ENCODE measurements at places on chromosomes 6 and 20.

- DNase-seq: peak; percentile 34
Observed at GRCh38 chr20:23937303-23938117, 51.1 kb downstream of the GGTLC1 start.

DNA sequence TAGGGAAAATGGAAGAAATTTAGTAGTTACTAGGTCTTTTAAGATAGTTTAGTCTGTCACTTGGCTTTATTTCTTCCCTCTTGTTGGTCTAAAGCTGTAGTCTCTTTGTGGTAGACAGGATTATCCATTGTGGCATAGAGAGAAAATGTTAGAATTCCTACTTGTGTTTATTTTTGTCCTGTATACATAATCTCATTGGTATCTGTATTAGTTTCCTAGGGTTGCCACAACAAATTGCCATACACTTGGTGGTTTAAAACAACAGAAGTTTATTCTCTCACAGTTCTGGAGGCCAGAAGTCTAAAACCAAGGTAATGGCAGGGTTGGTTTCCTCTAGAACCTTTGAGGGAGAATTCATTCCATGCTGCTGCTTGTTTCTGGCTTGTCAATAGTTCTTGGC, 119.4 kb downstream of the ZFAND3 start:
- DNase-seq: no peak

GRCh38 chr6:11414176-11414963, 123.2 kb upstream of the TMEM170B start:
- no peak for DNase-seq

DNA sequence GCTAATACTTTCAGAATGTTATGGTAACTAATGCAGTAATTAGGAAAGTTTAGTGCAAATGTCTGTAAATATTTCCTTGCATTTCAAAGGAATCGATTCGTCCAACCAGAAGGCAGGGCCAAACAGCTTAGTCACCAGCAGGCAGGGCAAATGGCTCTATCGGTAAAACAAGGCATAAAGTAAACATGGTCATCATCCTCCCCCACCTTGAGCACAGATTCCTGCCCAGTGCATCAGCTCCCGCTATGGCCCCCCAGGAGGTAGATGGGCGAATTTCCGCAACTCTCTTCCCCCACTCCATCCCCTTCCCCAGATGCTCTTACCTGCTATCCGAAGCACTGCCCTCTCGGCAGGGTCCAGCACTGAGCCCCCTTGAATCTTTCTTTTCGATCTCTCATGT, 103.8 kb upstream of the BEND6 start:
- DNase-seq: no peak

- DNase-seq: no peak
Observed at GRCh38 chr6:82766476-82766875, 299.2 kb downstream of the UBE3D start.

DNA sequence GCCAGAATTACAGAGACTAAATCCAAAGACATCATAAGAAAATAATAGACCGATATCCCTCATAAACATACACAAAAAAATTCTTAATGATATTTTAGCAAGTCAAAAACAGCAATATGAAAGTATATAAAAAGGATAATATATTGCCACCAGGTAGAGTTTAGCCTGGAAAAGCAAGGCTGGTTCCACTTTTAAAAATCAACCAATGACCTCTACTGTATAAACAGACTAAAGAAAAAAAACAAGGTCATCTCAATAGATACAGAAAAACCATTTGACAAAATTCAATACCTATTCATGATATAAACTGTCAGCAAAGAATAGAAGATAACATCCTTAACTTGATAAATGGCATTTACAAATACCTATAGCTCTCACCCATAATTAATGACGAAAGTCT, 9.7 kb downstream of the SERINC1 start:
- no peak for DNase-seq

DNA sequence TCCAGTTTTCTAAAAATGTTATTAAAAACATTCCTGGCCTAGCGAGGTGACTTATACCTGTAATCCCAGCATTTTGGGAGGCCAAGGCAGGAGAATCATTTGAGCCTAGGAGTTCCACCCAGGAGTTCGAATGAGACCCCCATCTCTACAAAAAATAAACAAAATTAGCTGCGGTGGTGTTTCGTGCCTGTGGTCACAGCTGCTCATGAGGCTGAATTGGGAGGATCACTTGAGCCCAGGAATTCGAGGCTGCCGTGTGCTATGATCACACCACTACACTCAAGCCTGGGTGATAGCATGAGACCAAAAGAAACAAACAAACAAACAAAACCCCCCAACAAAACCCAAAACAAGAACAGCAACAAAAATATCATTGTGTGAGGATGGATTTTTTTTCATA, 19.8 kb upstream of the POLR1H start:
- no peak for DNase-seq

- DNase-seq: no peak
Observed at GRCh38 chr20:17445543-17445942, 85.6 kb downstream of the BFSP1 start.

- no peak for DNase-seq
Observed at GRCh38 chr6:149563203-149563927, 2.8 kb upstream of the GINM1 start.

DNA sequence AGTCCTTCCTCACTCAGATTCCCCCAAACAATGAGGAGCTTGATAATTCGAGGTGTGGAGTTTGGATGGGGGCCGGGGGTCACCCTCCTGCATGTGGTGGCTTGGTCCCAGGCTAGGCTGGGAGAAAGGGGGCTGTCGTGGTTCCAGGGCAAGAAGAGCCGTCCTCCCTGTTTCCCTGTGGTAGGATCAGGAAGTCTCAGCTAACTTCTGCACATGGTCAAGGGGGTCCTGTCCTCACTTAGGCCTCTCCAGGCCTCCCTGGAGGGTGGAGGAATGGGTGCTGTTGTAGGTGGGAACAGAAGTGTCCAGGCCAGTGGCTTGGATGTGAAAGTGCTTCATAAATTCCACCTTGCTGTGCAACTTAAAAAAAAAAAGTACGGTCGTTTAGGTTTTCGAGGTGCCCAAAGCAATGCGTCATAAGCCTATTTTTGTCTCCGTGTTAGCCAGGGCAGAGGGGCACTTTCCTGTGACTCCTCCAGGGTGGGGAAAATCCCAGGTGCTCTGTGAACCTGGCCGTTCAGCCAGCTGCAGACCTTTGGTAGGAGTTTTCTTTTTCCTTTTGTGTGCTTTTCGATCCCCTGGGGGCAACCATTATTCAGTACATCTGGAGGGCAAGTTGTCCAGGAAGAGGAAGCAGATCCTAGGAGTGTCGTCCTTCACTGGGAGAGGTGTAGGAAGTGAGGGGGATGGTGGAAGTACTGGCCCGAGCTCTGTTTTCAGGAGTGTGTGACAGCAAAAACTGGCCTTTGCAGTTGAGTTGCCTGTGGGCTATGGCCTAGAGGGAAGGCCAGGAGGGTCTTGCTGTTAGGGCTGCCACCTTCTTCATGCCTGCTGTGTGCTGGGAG, 9.6 kb downstream of the IGF2R start:
- no peak for DNase-seq

- DNase-seq: no peak
Observed at GRCh38 chr20:59948828-59949720, 8.9 kb downstream of the FAM217B start.

GRCh38 chr6:9172096-9172495, 736.8 kb upstream of the SLC35B3 start:
- DNase-seq: no peak

- no peak for DNase-seq
Observed at GRCh38 chr20:64108731-64109681, 1.6 kb upstream of the NPBWR2 start.

- DNase-seq: no peak
Observed at GRCh38 chr6:132096996-132097395, 145.8 kb upstream of the CCN2 start.

GRCh38 chr6:29685718-29686326, 4.9 kb upstream of the ZFP57 start:
- no peak for DNase-seq

DNA sequence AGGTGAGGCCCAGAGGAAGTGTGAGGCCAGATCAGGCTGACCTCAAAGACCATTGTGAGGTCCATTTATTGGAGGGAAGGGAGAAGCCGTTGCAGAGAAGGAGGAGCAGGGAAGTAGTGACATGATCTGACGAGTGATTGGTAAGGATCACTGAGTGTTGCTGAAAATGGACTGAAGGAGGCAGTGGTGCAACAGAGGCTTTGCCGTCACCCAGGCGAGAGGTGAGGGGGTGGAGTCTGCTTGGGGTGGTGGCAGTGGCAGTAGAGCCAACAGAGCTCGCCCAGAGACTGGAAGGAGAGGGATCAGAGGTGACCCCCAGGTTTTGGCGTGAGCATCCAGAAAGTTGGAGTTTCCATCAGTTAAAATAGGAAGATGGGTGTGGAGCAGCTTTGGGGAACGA, 67.9 kb upstream of the CLDN20 start:
- DNase-seq: no peak

DNA sequence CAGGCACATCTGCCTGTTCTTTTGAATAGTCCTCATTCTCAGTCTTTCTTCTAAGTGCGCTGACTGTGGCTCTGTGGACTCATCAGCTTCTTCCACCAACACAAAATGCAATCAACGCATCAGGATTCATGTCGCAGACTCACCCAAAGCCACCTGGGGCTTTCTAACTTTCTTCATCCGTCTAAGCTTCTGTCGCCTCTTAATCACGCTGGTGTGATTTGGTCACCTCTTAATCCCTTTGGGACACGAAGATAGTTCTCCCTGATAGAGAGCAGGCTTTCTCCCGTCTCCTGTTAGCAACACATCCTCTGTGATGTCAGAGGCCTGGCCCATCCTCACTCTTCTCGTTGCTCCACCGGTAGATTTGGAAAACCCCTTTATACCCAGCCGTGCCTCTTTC, 78.0 kb upstream of the FOXQ1 start:
- DNase-seq: no peak

GRCh38 chr6:102928109-102928508, 1534.6 kb downstream of the GRIK2 start:
- no peak for DNase-seq

- DNase-seq: no peak
Observed at GRCh38 chr20:26315054-26315453, 618.4 kb upstream of the ZNF337 start.

DNA sequence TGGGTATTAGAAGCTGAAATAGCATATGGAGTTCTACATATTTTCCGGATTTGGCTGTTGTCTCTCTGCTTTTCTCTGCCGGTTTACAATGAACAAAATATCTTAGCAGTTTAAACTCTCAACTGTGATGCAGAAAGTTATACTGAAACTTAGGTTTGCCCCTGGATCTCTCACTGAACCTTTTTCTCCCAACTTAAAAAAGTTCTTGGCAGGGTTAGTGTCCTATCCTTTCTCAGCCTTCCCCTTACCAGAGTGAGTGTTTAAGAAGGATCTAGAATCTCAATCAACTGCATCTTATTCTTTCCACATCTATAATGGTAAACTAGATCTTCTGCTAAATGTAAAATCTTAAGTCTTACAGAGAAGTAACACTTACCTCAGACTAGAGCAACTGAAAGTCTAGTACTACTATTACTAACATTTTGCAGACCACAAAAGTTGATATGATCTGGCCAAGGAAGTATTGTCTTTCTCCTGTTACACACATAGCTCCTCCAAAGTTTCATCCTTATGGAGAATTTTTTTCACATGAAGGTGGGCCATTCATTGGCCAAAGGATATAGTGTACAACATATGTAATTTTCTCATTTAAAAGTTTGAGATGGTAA, 392.3 kb upstream of the RUNX2 start:
- no peak for DNase-seq

DNA sequence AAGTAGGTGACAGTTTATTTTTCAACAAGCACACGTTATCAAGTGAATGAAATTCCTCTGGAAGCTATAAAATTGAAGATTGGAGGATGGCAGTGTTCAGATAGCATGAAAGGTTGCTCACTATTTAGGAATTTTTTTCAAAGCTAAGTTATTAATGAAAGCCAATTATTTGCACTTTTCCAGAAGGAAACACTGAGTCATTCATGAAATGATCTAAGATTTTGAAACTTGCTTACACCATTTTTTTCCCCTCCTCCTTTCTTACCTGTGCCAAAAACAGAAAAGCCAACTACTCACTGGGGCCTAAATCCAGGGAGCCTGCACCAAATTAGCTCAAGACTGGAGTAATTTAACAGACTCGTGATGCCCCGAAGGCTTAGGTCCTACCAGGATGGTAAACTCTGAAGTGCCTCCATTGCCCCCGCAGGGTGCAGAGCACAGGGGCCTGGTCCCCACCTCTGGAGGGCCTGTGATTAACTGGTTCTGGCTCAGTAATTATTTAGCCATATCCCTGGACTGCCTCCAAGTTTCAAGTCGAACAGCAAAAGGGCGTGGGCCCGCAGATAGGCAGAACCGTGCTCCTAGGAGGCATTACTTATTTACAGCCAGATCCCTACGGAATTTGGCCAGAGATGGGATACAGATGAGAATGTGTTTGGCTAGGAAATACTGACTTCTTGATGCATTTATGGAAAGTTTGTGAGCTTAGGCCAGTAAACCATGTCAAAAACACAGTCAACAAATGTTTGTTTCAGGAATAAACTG, 28.0 kb upstream of the ZNF217 start:
- DNase-seq: no peak

GRCh38 chr20:20037960-20038359, 14.3 kb downstream of the CRNKL1 start:
- no peak for DNase-seq

- no peak for DNase-seq
Observed at GRCh38 chr6:43757966-43758616, 11.9 kb upstream of the VEGFA start.

GRCh38 chr6:9292975-9293374, 857.6 kb upstream of the SLC35B3 start:
- no peak for DNase-seq

DNA sequence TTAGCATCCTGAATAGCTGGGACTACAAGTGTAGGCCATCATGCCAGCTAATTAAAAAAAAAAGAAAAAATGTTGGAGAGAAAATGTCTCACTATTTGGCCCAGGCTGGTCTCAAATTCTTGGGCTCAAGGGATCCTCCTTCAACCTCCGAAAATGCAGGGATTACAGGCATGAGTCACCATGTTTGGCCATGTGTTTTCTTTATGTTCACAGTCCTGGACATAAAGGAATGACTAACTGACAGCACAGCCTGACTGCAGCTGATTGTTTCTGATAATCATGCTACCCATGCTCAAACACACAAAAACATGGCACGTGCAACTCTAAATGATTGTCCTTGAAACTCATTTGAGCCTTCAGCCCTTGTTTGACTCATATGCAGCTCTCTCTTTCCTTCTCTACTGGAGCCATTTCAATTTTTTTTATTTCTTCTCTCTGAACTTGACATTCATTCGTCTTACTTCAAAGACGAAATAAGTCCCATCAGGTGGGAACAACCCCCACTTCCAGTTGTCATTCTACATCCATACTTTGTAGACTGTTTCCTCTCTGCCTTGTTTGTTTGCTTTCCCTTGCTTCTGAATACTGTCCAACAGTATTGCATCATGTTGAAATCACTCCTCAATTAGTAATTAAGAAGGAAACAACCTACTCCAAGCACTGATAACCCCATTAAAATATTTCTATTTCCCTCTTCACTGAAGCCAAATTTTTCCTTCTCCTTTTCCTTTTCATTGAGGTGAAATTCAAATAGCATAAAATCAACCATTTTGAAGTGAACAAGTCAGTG, 413.0 kb downstream of the BMP2 start:
- DNase-seq: no peak

DNA sequence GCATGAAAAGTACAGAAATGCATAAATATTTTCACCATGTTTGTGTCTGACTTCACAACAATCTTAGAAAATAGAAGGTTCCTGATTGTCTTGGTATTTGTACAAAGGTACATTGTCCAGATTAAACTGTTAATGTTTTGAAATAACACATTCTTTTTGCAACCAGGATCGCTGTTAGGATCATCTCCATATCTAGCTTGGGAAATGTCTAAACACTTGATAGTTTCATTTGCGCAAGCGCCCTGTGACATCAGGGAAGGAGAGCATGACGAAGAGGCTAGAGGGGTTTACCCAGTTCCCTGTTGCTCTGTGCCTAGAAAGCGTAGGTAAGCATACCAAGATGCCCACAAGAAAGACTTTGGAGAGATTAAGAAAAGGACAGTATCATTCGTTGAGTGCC, 19.4 kb downstream of the ALDH8A1 start:
- DNase-seq: no peak
